ENCODE measurements at places on chromosomes 2 and 18.

DNA sequence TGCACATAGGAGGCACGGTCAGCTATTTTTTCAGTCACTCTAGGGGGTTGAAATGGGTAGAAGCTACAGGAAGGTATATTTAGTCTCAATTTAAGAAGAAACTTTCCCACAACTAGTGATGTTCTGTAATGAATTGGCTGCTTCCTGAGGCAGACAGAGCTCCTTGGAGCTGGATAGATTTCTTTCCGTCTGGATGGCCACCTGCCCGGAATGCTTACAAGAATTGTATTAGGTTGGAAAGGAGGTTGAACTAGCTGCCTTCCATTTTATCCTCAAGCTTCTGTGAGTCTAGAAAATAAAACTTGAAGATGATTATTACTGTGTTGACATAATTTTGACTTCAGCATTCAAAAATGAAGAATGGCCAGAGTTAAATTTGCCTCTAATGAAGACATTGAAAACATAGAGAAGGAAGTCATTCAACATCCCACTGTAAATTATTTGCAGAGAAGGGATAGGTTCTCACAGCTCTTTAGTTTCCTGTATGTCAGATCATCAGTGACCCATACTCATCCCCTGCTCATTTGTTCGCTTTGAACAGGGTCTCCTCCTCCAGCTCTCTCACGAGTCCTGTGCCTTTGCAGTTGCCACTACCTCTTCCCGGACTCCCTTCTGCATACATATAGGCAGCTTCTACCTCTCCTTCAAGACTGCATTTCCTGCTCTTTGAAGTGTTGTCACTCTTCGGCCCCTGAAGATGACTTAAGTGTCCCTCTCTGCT, 88.8 kb downstream of the CRIM1 start:
- no peak for DNase-seq

- DNase-seq, result no peak
These were observed 25.1 kb upstream of the AAK1 start for GRCh38 chr2:69668598-69668997.

- no peak for DNase-seq
These were observed 39.4 kb downstream of the SCTR start for GRCh38 chr2:119484834-119485233.

DNA sequence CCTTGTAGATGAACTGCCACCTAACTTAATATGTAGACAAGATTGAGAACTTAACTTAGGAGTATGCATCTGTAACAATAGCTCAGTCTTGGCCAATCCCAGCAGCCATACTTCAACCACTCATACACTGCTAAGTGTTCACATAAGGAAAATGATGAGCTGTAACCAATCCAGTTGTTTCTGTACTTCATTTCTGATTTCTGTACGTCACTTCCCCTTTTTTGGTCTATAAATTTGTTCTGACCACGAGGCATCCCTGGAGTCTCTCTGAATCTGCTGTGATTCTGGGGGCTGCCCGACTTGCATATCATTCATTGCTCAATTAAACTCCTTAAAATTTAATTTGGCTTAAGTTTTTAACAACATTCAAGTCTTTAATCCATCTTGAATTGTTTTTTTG, 6.4 kb downstream of the SH3YL1 start:
- DNase-seq, result no peak

DNA sequence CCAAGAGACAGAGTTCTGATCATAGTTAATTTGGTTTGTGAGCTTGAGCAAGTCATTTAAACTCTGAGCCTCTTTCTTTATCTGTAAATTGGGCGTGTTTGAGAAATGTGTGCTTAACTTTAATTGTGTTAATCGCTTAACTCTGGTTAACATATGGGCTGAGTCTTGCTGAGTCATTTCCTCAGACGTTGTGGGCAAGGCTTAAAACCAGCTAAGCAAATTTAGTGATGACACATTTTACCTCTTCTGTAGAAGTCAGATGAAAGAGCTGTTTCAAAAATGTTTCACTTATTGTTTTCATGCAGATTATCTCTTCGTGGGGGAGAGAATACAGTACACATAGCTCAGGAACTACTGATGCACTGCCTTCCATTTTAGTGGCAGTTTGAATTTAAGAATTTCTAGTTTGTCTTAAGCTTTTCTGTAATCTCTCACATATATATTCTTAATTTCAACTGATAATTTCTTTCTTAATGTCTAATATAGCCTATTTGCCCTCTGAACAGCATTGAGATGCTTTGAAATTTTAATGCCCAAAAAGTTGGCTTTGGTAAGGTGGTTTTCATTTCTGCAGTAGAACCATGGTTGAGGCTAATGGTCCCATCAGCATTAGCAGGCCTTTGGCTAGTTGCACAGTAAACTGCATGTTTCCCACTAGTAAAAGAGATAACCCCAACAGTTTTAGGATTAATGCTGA, 34.9 kb downstream of the RAB10 start:
- DNase-seq, result peak; percentile 45

DNA sequence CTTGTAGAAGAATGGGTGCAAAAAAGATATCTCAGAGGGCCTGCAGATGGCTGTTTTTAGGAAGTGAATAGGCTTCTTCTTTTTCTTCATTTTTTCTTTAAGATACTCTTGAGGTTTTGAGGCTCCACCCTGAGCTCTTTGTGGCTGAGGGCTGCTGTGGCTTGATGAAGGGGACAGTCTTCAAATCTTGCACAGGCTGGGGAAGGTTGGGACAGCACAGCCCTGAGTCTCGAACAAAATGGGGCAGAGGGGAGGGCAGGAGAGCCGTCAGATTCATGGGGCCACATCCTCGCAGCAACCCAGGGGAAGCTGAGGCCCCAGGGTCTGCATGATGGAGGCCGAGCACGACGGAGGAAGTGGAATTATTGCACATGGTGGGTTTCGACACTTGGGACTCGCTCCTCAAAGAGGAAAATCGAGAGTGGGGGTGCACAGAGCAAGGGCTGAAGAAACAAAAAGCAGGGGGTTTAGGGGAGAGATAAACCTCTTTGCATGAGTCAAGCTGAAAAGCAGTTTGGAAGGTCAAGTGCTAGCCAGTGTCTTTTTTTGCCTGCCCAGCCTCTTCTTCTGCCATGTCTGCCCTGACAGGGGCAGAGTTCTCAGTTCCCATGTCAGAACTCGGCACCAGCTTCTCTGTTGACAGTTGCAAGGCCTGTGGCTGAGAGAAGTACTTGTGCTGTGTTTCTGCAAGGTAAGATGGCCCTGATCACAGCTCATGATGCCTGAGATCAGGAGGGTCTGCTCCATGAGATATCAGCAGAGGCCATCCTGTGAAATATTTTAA, 19.5 kb downstream of the INPP4A start:
- DNase-seq, result no peak

DNA sequence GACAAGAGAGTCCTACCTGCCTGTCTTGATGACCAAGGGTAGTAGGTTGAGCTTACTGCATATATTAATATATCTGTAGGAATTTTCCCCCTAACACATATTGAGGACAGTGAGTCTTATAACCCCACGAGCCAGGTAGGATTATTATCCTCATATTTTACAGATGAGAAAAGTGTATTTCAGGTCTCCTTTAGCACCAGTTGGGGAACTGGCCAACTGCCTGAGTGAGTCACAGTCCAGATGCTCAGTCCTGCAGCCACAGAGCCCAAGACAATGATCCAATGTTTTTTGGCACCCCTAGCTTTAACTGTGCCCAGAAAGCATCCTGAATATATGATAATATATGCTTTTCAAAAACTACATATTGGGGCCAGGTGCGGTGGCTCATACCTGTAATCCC, 30.8 kb upstream of the GLS start:
- no peak for DNase-seq

- DNase-seq, result peak; percentile 69
These were observed 75.7 kb downstream of the RBMS1 start for GRCh38 chr2:160417745-160418397.

DNA sequence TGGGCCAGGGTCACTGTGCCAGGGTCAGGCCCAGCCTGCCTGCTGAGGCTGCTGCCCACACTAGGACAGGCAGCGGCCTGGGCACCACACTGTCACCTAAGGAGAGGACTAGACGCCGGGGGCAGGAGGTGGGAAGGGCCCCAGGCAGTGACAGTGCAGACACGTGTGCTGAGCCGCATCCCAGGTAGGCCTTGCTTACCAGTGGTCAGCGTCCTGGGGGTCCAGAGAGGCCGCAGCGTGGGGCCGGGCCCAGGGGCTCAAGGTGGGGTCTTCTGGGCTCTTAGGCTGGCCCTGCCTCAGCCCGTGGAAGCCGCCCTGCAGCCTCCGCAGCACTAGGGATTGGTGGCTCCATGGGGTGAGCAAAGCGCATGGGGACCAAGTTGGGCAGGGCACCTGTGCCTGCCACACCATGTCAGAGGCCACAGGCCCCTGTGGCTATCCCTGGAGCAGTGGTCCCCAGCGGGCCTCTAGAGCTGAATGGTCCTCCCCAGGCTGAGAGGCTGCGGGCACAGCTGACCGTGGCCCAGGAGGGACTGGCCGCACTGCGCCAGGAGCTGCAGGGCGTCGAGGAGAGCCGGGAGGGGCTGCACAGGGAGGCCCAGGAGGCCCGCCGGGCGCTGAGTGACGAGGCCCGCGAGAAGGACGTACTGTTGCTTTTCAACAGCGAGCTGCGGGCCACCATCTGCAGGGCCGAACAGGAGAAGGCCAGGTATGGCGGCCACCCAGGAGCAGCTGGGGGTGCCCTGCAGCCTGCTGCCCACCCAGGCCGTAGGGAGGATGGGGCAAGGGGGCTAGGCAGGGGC, 35.2 kb upstream of the SNED1 start:
- no peak for DNase-seq

DNA sequence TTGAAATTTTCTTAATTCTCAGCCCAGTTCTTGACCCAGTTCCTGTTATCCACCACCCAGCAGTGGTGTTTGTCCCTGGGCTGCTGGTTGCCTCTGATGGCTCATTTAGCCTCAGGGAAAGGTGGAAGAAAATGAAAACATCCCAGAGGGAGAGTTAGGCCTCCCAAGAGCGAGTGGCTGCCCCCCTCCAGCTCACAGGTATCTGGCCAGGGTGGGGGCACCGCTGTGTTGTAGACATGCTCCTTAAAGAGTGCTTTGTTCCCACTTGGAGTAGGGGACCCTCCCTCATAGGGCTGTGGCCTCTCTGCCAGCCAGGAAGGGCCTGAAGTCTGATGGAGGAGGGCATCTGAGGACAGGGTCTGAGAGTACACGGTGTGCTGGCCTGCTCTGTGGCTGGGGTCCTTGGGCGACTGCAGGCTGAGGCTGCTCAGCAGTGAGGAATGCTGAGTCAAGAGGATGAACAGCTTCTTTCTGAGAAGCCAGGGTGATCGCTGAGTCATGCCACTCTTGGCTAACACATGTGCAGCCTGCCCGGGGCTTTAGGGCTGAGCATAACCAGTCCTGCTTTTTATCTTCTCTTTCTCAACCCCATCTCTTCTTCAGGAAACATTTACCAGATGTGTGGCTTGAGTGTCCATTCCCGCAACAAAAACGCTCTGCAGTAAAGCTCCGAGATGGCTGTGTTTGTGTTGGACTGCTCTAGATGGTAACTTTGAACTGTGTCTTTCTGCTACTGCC, 72.3 kb downstream of the IL1R2 start:
- DNase-seq, result peak; percentile 96

DNA sequence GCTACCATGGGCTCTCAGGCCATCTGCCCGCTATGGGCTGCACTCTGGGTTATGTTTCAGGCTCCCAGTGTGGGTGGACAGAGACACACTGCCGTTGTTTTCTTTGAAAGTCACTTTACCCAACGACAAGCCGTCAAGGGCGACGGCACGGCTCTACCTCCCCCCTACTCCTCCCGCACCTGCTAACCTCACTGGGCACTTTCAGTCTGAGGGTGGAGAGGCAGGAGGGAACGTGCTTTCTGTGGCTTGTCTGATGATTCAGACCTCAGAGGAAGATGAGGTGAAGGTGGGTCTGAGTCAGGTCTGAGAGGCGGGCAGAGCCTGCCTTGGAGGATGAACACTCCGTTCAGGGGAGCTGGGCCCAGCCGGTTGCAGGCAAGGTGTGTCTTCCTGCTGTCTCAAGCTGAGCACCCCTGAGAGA, 147.6 kb upstream of the HDAC4 start:
- no peak for DNase-seq

- DNase-seq, result no peak
These were observed 32.6 kb upstream of the E2F6 start for GRCh38 chr2:11498543-11499034.

GRCh38 chr2:78521938-78522337, 503.6 kb upstream of the REG3G start:
- no peak for DNase-seq

GRCh38 chr2:65064728-65065552, 8.7 kb downstream of the CEP68 start:
- DNase-seq, result peak; percentile 87

- DNase-seq, result peak; percentile 25
These were observed 28.2 kb upstream of the MCM6 start for GRCh38 chr2:135904341-135904989.
